ENCODE measurements at places on chromosomes 2 and 18.

DNA sequence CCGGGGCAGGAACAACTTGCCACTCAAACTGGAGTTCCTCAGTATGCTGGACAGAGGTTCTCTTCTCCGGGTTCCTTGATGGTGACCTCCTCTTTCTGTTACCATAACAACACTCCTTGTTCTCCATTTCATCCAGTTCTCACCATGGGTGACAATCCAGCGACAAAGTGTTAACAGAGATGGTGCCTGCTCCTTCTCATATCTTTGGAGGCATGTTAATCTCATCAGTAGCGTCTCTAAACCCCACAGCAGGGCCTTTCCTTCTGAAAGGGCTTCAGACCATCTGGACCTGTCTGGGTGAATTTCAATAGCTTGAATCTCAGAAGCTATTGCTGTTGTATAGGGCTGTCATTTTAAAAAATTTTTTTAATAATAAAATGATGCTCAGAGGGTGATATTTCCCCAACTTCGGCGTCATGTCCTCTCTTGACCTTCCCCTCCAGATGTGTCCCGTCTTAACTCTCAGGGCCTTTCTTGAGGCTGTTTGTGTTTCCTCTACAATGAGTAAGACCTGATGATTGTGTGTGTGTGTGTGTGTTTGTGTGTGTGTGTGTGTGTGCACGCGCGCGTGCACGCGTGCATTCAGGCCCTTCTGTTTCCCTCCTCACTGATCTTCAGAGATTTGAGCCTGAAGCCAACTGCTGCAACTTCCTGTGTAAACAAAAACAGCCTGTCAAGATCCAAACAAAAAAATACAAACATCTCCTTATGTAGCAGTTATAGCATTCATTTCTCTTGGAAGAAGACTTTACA lies 24.3 kb upstream of the CETN1 start:
- no peak for DNase-seq

DNA sequence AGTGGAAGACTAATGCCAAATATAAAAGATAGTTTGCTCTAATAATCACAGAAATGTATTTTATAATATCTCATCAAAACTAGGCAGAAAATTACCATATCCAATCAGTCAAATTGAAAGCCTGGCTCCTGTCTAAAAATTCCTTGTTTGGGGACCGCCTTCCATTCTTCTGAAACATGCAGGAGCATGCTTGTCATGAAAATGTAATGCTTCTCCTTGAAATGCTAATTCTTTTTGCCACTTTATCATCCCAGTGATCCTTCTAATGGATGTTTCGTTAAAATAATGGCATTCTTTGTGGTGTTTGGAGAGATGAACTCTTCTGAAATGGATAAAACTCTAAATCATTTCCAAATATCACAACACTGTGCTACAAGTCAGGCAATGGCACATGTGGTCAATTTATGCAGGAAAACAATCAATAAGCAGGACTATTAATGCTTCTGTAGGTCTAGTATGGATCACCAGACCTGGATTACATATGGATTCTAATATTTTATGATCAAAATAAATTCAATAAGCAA lies 1039.1 kb upstream of the NXPH2 start:
- DNase-seq, result no peak

DNA sequence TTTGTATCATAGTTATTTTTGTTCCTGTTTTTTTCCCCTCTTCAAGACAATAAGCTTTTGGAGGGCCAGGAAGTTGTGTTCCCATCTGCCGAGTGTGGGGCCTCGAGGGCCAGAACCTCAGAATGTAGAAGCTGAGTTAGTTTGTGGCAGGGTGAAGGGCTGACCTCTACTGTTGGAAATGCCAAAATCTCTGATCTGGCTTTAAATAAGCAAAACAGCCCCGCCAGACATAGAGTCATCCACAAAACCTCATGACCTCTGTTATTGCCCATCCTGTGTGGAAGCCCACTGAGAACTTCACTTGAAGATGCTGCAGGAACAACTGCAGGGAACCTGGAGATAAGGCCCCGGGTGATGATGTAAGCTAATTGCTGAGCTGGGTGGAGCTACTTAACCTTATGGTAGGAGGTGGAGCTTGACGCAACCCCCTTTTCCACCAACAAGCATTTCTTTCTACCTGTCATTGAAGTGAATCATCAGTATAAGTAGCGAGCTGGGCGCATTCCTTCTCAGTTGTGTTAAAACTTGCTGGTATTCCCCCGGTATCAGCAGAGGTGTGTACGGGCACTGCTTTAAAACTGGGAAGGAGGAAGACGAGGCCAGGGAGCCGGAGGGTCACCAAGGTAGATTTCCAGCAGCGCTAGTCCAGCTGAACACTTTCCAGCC lies 177.2 kb downstream of the NEDD4L start:
- DNase-seq, result no peak

- DNase-seq, result no peak
These were observed 112.1 kb upstream of the FHL2 start for GRCh38 chr2:105510761-105511528.

DNA sequence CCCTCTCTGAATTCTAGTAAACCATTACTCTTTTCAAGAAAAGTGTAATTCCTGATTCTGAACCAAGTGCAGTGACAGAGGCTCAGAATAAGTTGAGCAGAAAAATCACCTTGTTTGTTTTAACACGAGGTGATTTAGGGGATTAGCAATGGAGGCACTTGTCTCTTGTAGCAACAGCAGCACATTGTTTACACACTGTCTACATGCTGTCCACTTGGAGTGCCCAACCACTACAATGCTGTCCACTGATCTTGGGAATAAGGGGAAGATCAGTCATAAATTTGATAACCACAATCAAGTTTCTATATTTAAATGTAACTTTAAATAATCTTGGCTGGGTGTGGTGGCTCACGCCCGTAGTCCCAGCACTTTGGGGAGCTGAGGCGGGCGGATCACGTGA lies 13.9 kb upstream of the RMND5A start:
- no peak for DNase-seq

GRCh38 chr2:173874894-173875237 lies 90.3 kb downstream of the SP3 start:
- DNase-seq, result no peak

DNA sequence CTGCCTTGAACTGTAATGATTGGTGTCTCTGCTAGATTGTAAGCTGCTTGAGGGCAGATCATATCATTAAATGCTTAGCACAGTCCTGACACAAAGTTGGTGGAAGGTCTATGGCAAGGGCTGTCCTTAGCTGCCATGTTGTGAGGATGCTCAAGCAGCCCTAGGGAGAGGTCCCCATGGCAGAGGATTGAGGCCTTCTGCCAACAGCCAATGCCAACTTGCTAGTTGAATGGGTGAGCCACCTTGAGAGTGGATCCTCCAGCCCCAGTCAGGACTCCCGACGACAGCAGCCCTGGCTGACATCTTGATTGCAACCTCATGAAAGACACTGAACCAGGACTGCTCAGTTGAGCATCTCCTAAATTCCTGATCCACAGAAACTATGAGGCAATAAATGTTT lies 115.3 kb upstream of the SMAD2 start:
- DNase-seq, result no peak

GRCh38 chr18:58359218-58359617 lies 269.7 kb downstream of the ALPK2 start:
- DNase-seq, result no peak

DNA sequence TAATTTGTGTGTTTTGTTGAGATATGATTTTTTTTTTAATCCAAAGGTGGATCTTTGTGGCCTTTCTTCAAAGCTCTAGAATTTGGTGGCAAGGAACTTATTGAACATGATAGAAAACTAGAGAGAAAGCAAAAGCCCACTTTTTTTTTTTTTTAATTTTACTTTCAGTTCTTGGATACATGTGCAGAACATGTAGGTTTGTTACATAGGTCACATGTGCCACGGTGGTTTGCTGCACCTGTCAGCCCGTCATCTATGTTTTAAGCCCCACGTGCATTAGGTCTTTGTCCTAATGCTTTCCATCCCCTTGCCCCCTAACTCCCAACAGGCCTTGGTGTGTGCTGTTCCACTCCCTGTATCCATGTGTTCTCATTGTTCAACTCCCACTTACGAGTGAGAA lies 135.9 kb downstream of the RHBDD1 start:
- DNase-seq, result no peak

DNA sequence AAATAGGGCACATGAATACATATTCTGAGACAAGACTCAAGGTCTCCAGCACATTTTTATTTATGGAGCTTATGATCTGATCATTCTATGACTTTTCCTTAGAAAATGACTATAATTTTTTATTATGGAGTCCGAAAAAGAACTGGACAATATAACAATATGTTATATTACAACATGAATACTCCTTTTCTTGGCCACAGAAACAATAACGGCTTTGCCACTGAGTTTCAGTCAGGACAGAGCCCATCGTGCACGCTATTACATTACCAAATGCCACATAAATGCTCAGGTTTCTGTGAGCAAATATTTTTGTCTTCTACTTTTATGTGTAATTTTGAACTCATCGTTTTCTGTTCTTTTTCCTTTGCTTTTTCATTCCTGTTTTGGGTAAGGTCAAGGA lies 509.2 kb upstream of the ZEB2 start:
- no peak for DNase-seq

DNA sequence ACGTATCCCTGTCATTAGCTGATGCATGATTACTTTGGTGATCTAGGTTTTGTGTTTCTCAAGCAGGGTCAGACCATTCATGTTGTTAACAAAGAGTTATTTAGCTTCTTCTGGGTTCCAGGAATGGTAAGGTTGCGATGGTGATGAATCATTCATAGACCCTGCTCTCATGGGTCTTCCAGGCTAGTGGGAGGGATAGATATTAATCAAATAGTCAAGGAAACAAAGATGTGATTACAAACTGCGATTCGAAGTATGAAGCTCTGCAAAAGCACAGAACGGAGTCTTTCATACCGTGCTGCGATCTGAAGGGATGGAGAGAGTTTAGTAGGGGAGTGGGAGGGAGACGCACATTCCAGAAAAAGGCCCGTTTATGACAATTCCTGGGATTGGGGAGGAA lies 42.1 kb downstream of the CAVIN2 start:
- no peak for DNase-seq

GRCh38 chr2:101003278-101003775 lies 1.2 kb downstream of the RPL31 start:
- no peak for DNase-seq

DNA sequence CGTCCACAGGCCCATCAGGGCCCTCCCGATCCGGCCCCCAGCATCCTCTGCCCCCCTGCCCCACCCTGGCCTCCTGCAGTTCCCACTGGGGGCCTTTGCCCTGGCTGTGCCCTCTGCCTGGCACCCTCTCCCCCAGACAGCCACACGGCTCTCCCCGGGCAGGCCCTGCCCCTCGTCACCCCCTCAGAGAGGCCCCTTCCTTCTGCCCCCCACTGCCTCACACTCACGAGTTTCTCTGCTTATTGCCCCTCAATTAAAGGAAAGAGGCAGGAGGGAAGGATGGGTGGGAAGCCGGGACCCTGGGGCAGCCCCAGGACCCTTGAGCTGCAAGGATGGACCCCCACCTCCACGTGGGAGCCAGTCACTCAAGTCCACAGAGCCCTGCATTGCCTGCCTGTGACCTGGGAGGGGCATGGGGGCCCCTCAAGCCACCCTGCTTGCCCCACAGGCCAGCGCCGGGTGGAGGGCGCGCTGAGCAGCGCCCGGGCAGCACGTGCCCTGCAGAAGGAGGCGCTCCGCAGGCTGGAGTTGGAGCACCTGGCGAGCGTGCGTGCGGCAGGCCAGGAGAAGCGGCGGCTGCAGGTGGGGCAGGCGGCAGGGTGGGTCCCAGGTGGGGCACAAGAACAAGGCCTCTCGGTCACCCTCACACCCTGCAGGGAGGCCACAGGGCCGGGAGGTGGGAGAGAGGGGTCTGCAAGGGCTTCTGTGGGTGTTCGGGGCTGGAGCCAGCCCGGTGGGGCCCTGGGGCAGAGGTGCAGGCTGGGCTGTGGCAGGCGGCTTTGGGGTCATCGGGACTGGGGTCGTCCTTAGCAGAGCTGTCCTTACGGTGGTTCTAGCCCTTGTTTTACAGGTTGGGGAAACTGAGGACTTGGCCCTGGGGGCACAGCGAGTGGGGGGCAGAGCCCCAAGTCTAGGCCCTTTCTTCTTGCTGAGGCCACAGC lies 30.5 kb upstream of the SNED1 start:
- no peak for DNase-seq

GRCh38 chr2:101808006-101808562 lies 110.6 kb downstream of the MAP4K4 start:
- DNase-seq, result no peak

- no peak for DNase-seq
These were observed 571.2 kb downstream of the ADCYAP1 start for GRCh38 chr18:1475867-1476266.

DNA sequence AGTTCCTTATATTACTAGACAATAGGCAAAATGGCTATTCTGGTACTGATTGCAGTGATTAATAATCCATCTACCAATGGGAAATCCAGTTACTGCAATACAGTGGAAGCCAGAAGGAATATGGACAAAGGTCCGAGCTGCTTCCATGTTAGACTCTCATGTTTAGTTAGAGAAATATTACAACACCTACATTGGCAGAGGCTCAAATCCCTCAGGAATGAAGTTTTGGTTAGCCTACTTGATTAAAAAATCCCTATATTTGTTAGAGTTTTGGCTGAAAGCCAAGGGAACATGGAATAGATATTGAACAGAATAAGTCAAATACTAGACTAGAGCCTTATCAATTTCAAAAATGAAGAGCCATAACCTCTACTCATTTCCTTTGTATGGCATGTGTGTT lies 48.5 kb downstream of the ARL6IP6 start:
- no peak for DNase-seq

- DNase-seq, result no peak
These were observed 129.6 kb downstream of the PMS1 start for GRCh38 chr2:189913821-189914220.

GRCh38 chr2:215476424-215476823 lies 40.6 kb upstream of the FN1 start:
- DNase-seq, result no peak

- DNase-seq, result no peak
These were observed 128.7 kb downstream of the RNF144A start for GRCh38 chr2:7045601-7046590.

GRCh38 chr2:97734061-97735051 lies 21.0 kb downstream of the ZAP70 start:
- DNase-seq, result peak; percentile 13

GRCh38 chr2:212733273-212733672 lies 194.7 kb upstream of the ERBB4 start:
- DNase-seq, result no peak

GRCh38 chr2:45578056-45578843 lies 32.8 kb downstream of the SRBD1 start:
- DNase-seq, result peak; percentile 19

DNA sequence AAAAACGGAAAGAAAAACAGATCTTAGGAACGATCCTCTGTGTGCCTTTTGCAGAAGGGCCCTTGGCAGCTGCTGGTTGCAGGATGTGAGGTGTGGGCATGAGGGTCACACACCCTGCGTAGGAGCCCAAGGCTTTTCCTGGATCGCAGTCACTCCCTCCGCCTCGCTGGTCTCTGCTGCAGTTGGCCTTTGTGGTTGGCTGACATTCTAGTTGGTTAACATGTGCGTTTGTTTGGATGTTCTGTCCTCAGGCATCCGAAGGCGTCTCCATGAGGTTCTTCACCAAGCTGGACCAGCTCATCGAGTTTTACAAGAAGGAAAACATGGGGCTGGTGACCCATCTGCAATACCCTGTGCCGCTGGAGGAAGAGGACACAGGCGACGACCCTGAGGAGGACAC lies 61.7 kb downstream of the INPP5D start:
- DNase-seq, result no peak

Measured in activated T-cell treated with anti-CD3 and anti-CD28 coated beads, Interleukin-2, amount 50 U/mL, for 1 hour (primary cell).